ENCODE measurements at places on chromosomes 4 and X. TPM values are rescaled to one million over a fixed set of nuclear protein-coding genes. Genes with fewer than 3 reads are reported as not detected.

- DNase-seq = no peak
Measured at GRCh38 chr4:182648766-182649165, 268.4 kb downstream of the DCTD start.

DNA sequence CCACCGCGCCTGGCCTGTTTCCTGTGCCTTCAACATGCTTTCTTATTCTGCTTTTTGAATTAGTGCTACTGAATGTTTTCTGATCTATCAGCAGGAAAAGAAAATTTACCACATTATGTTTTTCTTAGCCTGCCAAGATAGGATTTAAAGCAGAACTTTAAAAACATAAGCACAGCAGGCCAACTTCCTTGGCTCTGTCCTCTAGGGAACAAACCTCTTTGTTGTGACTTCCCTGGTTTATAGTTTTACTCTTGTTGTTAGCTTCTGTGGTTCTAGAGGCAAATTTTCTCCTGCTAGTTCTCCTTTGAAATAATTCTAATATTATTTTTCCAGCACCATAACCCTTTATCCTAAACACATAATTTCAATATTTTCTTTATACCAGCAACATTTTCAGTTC lies 605.1 kb downstream of the ADGRL3 start:
- no peak for DNase-seq

The PPARGC1A gene
- 13.6 TPM for total RNA-seq

DNA sequence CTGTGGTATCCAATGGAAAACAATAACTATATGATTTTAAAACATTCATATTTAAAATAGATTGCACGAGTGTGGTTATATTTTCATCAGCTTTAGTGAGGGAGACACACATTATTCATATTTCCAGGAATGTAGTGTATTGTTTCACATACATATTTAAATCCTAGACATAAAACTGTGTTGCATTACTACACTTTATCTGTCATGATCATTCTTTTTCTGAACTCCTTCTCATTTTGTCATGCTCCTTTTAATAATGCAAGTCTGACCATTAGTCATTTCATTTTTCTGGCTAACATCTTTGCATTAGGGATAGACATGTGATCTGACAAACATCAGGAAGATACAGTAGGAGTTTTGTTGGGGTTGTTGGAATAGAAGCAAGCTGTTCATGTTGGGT lies 1382.7 kb downstream of the PCDH7 start:
- no peak for DNase-seq

DNA sequence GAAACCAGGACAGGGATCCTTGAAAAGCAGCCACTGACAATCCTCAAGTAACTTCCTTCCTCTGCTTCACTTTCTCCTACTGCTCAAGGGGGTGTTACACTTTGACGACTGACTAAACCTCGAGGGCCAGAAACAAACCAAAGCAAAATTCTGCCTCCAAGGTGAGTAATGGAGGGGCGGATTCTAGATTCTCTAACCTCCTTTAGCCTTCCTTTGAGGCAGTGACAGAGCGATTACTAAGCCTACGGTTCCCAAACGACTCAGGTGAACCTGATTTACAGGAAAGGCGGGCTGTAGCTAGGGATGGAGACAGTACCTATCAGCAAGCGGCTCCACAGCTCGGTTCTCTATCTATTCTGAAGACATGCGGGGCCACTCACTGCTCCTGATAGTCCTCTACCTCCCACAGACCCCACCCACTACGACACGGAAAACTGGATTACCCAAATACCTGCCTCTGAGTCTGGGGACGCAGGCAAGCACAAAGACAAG lies 487 bp downstream of the TBCK start:
- peak; percentile 24 for DNase-seq

- no peak for DNase-seq
Measured at GRCh38 chr4:1307951-1308735, 18.5 kb downstream of the MAEA start.

The NIPAL1 gene
- 1.1 TPM for total RNA-seq

GRCh38 chr4:157992038-157992705 lies 180.7 kb downstream of the GASK1B start:
- no peak for DNase-seq

The FOXR2 gene
- total RNA-seq = not detected

- no peak for DNase-seq
Measured at GRCh38 chrX:13334491-13334890, 14.6 kb upstream of the ATXN3L start.
